ENCODE measurements at places on chromosomes 6 and 20. TPM values are rescaled to one million over a fixed set of nuclear protein-coding genes. Genes with fewer than 3 reads are reported as not detected.

GRCh38 chr6:21386744-21387143, 206.8 kb upstream of the SOX4 start:
- H3K4me1 ChIP-seq, result no peaks in the 10 kb centered on the region
- H3K36me3 ChIP-seq, result no peaks in the 10 kb centered on the region
- H3K27me3 ChIP-seq, result no peaks in the 10 kb centered on the region
- H3K27ac ChIP-seq, result no peak overlapping the region
- no peak for DNase-seq
- H3K4me3 ChIP-seq, result no peak overlapping the region

GRCh38 chr6:131068165-131068564, 5.1 kb upstream of the EPB41L2 start:
- DNase-seq, result no peak
- no peak overlapping the region for H3K4me3 ChIP-seq
- no peaks in the 10 kb centered on the region for H3K36me3 ChIP-seq
- H3K27ac ChIP-seq, result no peak overlapping the region

- peak overlapping the region; percentile 50 for H3K27ac ChIP-seq
- H3K36me3 ChIP-seq, result no peaks in the 10 kb centered on the region
- DNase-seq, result no peak
Observed at GRCh38 chr6:130928158-130928912, 101.1 kb downstream of the SMLR1 start.

DNA sequence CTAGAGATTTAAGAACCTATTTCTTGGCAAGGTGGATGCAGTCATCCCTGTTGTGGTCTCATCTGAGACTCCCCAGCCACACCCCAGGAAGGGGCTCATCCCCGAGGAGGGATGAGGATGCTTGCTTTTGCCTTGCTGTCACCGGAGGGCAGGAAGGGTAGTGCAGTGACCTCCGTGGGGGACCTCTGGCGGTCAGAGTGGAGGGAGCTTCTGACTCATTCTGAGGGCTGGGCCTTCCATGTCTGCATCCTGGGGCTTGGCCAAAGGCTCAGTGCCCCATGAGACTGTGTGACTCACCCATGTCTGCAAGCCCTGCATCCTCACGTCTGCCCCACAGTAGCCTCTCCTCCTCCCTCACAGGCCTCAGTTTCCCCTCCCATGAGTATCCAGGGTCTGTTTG, 38.7 kb downstream of the UQCC2 start:
- H3K36me3 ChIP-seq, result peaks cover 51% of the 10 kb centered on the region
- H3K4me3 ChIP-seq, result no peak overlapping the region
- no peak overlapping the region for H3K27ac ChIP-seq
- no peaks in the 10 kb centered on the region for H3K27me3 ChIP-seq
- H3K4me1 ChIP-seq, result no peaks in the 10 kb centered on the region

GRCh38 chr20:21681922-21682318, 23.5 kb upstream of the PAX1 start:
- H3K36me3 ChIP-seq, result no peaks in the 10 kb centered on the region
- no peak overlapping the region for H3K27ac ChIP-seq
- no peak for DNase-seq
- H3K4me1 ChIP-seq, result peaks cover 7% of the 10 kb centered on the region
- no peaks in the 10 kb centered on the region for H3K27me3 ChIP-seq

SLC22A3 gene
- total RNA-seq, result 0.35 TPM

DLK2 gene
- total RNA-seq, result not detected

CCNC gene
- total RNA-seq, result 17.6 TPM

GRCh38 chr6:106700581-106700980, 71.2 kb downstream of the QRSL1 start:
- H3K36me3 ChIP-seq, result no peaks in the 10 kb centered on the region
- H3K27ac ChIP-seq, result no peak overlapping the region
- DNase-seq, result no peak

DNA sequence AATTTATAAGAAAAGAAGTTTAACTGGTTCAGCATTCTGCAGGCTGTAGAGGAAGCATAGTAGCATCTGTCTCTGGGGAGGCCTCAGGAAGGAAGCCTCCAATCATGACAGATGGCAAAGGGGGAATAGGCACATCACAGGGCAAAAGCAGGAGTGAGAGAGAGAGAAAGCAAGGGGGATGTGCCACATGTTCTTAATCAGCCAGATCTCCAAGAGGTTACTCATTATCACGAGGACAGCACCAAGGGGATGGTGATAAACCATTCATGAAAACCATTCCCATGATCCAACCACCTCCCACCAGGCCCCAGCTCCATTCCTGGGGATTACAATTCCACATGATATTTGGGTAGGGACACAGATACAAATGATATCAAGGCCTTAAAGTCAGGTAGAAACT, 217.5 kb upstream of the TCF21 start:
- no peaks in the 10 kb centered on the region for H3K27me3 ChIP-seq
- no peak overlapping the region for H3K4me3 ChIP-seq
- no peaks in the 10 kb centered on the region for H3K36me3 ChIP-seq
- DNase-seq, result no peak

DNA sequence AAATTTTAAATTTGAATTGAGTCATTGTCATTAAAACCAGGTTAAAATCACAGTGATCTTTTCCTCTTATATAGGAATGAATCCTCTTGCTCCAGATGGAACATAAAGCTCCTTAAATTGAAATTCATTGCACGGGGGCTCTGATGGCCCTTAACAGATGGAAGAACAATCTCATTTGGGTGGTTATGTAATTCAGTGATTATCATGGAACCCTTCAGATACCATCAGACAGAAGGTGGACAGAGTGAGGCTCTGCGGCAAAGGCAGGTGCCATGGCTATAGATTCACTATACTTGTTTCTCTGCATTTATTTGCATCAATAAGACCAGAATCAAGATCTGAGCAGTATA, 17.8 kb upstream of the RNF182 start:
- no peaks in the 10 kb centered on the region for H3K4me1 ChIP-seq
- no peak overlapping the region for H3K4me3 ChIP-seq
- DNase-seq, result no peak
- no peaks in the 10 kb centered on the region for H3K36me3 ChIP-seq
- H3K27me3 ChIP-seq, result no peaks in the 10 kb centered on the region
- H3K27ac ChIP-seq, result no peak overlapping the region
